ENCODE measurements at places on chromosomes 7 and 10.

DNA sequence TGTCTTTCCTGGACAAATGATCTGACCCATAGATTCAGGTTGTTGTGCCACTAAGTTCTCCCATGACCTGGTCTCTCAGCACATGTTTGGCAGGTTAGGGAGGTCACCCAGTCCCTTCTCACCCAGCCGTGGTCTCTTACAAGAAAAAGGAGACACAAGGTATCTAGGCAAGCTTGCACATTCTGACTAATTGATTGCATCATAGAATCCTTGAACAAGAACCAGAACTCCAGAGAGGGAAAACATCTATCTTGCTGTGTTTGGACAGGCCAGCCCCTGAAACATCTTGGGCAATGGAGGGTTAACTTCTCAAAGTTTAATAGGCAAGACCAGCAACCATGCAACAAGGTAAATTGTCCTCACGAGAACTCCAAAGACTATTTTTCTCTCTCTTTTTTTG, 8.5 kb upstream of the HK1 start:
- DNase-seq = no peak

DNA sequence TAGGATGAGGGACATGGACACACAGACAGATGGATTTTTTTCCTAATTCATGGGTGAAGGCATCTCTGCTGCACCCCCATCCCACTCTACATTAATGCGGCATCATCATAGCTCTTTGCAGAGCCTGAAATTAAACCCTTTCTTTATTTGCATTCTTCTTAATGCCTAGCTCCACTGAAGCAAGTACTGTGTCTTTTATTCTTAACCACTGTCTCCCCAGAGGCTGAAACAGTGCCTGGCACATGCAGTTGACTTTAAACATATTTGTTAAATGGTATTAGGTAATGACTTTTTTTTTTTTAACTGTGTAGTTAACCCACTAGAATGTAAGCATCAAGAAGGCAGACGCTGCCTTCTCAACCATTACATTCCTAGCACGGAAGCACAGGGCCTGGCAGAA, 73.5 kb downstream of the SMURF1 start:
- DNase-seq = no peak

- DNase-seq = no peak
These were observed 19.7 kb downstream of the TSPAN12 start for GRCh38 chr7:120838281-120838682.

DNA sequence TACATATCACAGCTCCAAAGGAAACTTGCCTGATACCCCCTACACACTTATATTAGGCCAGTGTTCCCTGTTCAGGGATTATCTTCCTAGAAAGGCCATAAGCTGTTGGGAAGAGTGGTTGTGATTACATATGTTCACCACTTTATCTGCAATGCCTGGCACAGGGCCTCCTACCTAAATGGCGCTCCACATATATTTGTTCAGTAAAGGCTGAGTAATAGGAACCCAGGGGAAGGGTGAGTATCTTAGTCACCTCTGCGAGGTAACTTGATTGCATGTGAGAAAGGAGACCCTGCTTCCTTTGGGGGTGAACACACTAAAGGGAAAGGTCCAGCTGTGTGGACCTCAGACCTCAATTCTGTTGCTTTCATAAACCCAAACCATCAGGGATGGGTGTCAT, 896.0 kb downstream of the LRMDA start:
- DNase-seq = no peak

- DNase-seq = no peak
These were observed 36.6 kb upstream of the PDLIM1 start for GRCh38 chr10:95327367-95327766.

GRCh38 chr7:1377111-1377909, 82.0 kb downstream of the MICALL2 start:
- no peak for DNase-seq

DNA sequence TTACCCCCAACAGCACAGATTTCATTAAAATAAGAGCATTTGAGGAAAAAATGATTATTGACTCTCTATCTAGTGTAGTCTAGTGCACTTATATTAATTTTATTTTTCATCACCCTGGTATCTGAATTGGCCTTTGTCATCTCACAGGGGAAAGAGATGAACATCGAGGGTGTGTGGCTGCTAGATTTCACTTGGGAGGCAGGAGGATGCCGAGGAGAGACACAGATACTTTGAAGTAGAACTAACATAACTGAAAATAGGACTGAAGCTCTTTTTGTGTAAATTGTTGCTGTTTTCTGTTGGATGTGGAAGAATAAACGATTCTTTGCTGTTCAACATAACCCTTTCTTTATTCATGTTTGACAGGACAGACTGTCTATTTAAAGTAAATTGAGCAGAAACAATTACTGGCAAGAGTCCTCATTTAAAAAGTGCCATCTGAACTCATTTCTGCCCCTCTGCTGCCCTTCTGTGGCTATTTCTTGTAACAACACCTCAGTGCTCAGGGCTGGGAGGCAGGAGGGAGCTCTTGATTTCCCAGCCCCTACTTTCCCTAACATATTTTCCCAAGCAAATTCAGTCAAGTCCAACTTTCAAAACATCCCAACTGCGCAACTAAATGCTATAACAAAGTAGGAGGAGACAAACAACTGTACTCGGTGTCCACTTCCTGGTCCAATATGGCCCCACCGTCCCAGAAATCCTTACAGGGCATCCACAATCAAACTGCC, 15.6 kb downstream of the LYZL1 start:
- DNase-seq = peak; percentile 23

- no peak for DNase-seq
These were observed 105.0 kb upstream of the C1QL3 start for GRCh38 chr10:16626697-16627096.

DNA sequence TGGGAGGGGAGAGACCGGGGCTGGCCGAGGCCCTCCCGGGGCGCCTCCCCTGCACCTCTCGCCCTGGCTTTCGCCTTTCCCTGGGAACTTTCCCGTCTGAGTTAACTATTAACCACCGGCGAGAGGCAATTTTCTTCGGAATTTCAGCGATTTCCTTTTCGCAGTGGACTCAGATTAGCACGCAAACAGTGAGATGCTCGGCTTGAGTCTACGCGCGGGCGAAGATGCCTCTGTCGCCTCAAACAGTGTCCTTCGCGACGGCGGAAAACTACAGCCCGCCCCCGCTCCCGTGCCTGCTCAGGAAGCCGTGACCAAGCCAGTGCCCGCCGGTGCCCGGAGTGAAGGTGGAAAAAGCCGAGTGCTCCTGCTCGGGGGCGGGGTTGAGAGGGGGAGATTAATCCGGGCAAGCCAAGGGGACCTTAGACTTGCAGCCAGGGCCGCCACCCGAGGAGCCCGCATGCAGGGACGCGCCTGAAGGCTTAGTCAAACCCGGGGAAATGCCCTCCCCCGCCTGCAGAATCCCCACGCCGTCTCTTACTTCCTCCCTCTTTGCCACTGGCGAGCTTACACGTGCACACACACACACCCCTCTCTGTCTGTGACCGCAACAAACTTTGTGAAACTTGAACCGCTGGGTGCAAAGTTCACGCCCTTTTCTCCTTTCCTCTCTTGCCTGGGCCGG, 14.5 kb upstream of the PAX2 start:
- DNase-seq = peak; percentile 65

DNA sequence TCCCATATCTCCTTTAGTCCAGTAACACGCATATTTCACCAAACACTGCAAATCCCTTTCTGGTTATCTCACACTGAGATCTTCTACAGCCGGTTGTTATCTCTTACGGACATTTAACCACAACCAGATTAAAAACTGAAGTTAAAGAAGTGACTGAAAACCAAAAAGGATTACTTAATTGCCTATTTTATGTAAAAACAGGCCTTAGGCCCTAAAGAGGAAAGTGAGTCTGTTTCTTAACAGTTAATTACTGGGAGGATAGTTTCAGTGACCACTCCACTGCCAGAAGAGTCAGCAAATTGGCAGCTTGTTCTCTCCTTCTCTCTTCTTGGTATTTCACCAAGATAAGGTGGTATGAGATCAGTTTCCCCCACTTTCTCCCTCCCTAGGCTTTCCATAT, 161.9 kb upstream of the MEOX2 start:
- peak; percentile 89 for DNase-seq

DNA sequence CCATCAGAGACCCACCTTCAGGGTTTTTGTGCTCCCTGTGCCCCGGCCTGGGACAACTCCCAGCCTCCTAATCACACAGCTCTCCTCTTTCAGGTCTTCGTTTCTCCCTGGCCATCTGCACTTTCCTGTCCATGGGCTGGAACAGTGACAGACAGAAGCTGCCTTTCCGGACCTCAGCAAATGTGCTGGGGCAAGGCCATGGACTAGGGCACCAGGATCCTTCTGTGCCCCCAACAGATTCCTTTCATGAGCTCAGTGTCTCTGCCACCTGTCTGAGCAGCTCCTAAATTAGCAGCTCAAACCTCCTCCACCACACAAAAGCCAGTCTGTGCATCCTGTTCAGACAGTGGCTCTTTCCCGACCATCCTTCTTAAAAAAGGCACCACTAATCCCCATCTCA, 41.9 kb upstream of the FRMD4A start:
- DNase-seq = no peak

DNA sequence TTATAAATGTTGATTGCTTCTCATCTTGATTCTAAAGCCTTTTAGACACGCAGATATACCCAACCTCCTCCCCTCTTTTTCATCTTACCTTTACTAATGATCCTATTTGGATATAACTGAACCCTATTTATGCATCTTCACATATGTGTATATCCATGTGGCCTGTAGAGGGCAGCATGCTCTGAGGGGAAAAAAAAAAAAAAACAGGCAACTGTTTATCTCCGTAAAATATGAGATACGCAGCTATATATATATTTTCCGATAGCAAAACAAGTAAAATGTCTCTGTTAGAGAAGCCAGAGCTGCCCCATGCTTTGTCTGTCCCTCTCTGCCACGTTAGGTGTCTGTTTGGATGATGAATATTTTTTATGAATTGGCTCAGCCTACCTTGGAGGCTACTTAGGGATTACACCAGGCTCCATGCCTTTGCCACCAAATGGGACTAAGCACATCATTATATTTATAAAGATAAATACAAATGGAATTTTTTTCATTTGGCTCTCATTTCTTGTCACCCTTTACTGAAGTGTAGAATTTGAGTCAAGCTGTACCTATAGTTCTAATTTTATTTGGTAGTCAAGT, 174.8 kb upstream of the FZD1 start:
- no peak for DNase-seq

- no peak for DNase-seq
These were observed 71.8 kb downstream of the CDH23 start for GRCh38 chr10:71468363-71469094.

DNA sequence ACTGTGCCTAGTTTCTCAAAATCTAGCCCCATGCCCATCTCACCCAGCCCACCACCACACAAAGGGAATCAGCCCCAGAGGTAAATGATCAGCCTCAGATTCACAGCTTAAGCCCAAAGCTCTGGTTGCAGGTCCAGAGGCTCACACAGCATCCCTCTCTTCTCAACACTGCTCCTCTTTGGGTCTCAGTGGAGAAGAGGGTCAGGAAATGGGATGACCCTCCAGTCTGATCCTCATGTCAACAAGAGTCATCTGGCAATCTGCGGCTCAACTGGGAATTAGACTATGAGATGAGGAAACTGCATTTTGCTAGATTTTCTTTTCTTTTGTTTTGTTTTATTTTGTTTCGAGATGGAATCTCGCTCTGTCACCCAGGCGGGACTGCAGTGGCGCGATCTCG, 126.2 kb upstream of the PDLIM1 start:
- no peak for DNase-seq

- DNase-seq = no peak
These were observed 78.7 kb downstream of the HYCC1 start for GRCh38 chr7:22935269-22935668.

DNA sequence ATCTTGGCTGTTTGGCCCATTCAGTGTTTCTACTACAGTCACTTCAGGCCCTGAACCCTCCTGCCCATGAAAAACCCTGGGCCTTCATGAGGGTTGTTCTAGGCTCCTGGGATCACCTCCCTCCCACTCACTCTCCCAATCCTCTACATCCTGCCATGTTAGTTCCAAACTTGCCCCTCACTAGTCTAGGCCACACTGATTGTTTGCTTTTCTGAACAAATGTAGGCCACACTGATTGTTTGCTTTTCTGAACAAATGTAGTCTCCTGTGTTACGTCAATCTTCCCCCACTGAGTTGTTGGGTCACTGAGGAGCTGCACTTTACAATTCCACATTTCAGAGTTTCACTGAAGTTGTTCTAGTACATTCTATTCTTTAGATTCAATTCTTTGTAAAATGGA, 5.3 kb upstream of the ALDH18A1 start:
- DNase-seq = no peak

- no peak for DNase-seq
These were observed 181.4 kb downstream of the GNAT3 start for GRCh38 chr7:80330434-80330833.

Measured in GF-D8 (cell line).